ENCODE measurements at places on chromosomes 1 and 21.
A peak's percentile ranks its signal among the peaks of the same experiment; 100 is the strongest.

DNA sequence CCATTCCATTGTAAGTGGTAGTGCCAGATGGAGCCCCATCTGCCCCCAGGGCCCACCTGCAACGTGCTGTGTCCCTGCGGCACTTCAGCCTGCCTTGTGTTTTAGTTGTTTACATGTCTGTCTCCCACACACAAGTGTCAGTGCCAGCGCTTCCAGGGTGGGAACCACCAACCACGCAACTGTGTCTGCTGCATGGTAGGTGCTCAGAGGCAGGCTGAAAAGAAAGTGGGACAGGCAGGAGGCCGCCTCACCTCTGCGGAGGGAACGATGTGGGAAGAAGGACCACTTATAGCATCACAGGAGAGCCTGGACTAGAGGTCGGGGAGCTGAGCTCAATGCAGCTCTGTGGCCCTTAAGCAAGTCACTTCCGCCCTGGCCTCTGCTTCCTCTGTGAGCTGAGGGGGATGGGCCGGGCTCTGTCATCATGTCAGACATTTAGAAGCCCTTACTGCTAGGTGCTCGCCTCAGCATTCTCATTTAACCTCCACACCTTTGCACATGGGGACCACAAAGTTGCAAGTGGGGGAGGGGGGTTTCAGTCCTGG, 17.9 kb downstream of the SLC9A1 start:
- peak; percentile 68 for DNase-seq

DNA sequence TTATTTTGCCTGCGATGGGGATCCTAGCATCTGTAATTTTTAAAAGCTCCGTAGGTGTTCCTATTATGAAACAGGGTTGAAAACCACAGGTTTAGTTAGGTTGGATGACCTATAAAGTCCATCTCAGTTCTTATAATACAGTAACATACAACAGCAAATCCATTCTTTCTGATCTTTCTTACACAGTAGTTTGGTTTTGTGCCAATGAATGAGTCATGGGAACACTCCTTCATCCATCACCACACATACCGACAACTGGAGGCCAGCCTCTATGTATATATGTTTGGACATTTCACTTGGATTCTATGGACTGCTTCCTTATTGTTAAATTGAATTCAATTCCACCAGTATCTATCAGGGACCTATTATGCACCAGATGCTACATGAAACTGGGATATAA, 118.4 kb upstream of the L1TD1 start:
- no peak for DNase-seq

DNA sequence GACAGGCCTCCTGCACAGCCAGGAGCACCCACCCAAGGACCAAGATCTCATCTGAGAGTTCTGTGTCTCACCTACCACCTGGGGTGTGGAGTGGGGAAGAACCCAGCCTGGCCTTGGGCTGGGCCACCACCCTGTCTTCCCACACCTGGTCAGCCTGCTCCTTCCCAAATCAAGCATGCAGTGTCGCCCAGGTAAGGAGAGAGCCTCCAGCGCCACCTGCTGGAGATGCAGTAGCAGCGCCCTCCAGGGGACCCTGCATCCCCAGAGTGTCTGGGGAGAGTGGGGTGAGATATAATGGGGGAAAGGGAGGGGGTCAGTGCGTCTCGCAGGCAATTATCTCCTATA, 32.3 kb downstream of the KIAA2013 start:
- peak; percentile 36 for DNase-seq

GRCh38 chr21:43953021-43953420, 59.1 kb upstream of the TRAPPC10 start:
- DNase-seq: no peak

GRCh38 chr1:10108948-10109708, 76.4 kb downstream of the UBE4B start:
- DNase-seq: no peak

- DNase-seq: no peak
Measured at GRCh38 chr21:45504516-45505415, 37.5 kb downstream of the SLC19A1 start.

DNA sequence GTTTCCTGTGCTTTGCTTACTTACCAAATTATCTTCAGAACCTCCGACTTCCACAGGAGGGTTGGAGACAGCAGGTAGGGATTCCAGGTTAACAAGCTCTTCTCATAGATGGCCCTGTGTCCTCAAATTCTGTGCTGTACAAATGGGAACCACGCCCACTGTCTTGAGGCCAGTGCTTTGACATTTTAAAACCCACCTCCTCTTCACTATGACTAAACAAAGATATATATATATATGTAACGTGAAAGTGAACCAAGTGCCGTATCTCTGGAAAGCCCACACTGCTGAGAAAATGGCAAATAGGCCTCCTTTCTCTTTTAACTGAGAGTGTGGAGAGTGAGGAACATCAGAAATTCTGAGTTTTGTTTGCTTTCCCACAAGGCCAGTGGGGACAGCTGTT, 99.6 kb downstream of the ZBTB18 start:
- DNase-seq: no peak

GRCh38 chr1:39866767-39867166, 16.5 kb downstream of the TRIT1 start:
- no peak for DNase-seq

- no peak for DNase-seq
Measured at GRCh38 chr1:163013826-163014600, 55.1 kb upstream of the RGS4 start.

All from T-helper 1 cell (primary cell).